ENCODE measurements at places on chromosomes 3 and 15. TPM values are rescaled to one million over a fixed set of nuclear protein-coding genes. Genes with fewer than 3 reads are reported as not detected.

Gene SEMA6D
- polyA plus RNA-seq: 7.9 TPM

Gene KIF15
- polyA plus RNA-seq: 3.6 TPM

Gene AGBL1
- polyA plus RNA-seq: not detected

DNA sequence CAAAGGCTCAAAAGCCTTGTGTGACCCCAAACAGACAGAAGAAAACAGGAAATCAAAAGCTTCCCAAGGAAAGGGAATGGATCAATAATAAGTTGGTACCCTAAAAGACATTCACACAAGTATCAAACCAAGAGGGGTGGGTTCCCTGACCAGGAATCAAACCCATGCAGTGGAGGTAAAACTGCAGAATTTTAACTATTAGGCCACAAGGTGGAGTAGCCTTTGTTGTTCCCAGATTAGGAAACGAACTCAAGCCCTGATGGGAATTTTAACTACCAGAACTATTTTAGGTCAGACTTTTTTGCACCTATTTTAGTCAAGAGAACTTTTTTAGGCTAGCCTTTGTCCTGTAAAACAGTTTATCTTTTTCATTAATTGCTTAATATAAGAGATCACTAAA lies 31.4 kb downstream of the SETMAR start:
- no peak for DNase-seq

DNA sequence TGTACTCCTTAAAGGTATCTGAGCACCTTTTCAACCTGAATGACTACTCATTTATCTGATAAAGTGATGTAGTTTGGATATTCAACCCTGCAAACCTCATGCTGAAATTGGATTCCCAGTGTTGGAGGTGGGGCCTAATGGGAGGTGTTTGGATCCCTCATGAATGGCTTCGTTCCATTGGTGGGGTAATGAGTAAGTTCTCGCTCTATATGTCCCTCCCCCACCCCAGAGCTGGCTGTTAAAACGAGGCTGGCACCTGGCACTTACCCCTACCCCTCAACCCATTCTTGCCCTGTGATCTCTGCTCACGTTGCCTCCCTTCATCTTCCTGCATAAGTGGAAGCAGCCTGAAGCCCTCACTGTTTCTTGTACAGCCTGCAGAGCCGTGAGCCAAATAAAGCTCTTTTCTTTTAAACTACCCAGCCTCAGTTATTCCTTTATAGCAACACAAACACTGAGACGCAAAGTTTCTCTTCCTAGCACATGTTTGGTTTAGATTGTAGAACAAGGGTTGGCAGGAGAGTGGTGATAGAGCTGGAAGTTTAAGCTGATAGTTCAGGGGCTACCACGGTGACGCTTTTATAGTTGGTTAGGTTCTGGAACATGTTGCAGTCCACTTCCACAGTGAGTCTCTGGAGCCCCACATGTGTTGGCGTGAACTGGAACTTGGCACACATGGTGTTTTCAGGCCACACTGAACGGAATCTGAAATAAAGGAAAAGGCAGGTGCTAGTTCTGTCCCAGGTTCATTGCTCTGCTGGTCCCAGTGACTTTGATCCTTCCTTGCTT lies 11.8 kb downstream of the CCNDBP1 start:
- DNase-seq: no peak
